ENCODE measurements at places on chromosomes 2 and 18. TPM values are rescaled to one million over a fixed set of nuclear protein-coding genes. Genes with fewer than 3 reads are reported as not detected.

ZNF396 gene
- total RNA-seq, result 5.8 TPM

ASB1 gene
- total RNA-seq, result 22.6 TPM

GRB14 gene
- total RNA-seq, result 12.5 TPM

CABYR gene
- 19.6 TPM for total RNA-seq

CCDC121 gene
- total RNA-seq, result 6.7 TPM

TMEM200C gene
- 10.6 TPM for total RNA-seq

SERPINB4 gene
- total RNA-seq, result not detected

ACADL gene
- 4.8 TPM for total RNA-seq

HOXD12 gene
- not detected for total RNA-seq

SERPINB11 gene
- total RNA-seq, result not detected

Data from diencephalon (tissue), 1 donor.